Activated CD8-positive, alpha-beta T cell treated with anti-CD3 and anti-CD28 coated beads, Interleukin-2, amount 10 ng/mL, durations not matched to agents 7 days and 5 days (primary cell): ENCODE measurements at places on chromosomes 3 and 15. TPM values are rescaled to one million over a fixed set of nuclear protein-coding genes. Genes with fewer than 3 reads are reported as not detected.

- DNase-seq = no peak
- H3K4me1 ChIP-seq = no peaks in the 10 kb centered on the region
- H3K4me3 ChIP-seq = no peak overlapping the region
- H3K27ac ChIP-seq = no peak overlapping the region
- H3K36me3 ChIP-seq = no peaks in the 10 kb centered on the region
Observed at GRCh38 chr3:132405609-132406299, 11.5 kb upstream of the DNAJC13 start.

DNA sequence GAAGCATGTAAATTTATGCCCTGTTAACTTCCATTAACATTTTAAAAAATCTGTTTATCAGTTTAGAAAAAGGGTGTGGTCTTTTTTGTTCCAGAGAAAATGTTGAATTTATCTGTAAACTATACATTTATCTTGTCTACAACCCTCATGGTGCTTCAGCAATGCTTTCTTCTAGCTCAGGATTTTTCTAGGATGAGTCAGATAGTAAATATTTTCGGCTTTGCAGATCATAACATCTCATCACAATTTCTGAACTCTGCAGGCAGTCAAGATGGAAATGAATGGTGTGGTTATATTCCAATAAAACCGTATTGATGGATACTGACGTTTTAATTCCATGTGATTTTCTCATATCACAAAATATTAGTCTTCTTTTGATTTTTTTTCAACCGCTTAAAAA is 70.5 kb upstream of the FOXB1 start:
- peaks cover 32% of the 10 kb centered on the region for H3K27me3 ChIP-seq
- H3K36me3 ChIP-seq = no peaks in the 10 kb centered on the region
- DNase-seq = no peak
- H3K4me3 ChIP-seq = no peak overlapping the region

Gene PLCL2
- 35.8 TPM for total RNA-seq

Gene C3orf80
- total RNA-seq = not detected

GRCh38 chr3:184234671-184235380 is 5.4 kb downstream of the VWA5B2 start:
- H3K4me1 ChIP-seq = peaks cover 5% of the 10 kb centered on the region
- H3K27me3 ChIP-seq = peaks cover 22% of the 10 kb centered on the region
- H3K36me3 ChIP-seq = no peaks in the 10 kb centered on the region
- no peak overlapping the region for H3K4me3 ChIP-seq

DNA sequence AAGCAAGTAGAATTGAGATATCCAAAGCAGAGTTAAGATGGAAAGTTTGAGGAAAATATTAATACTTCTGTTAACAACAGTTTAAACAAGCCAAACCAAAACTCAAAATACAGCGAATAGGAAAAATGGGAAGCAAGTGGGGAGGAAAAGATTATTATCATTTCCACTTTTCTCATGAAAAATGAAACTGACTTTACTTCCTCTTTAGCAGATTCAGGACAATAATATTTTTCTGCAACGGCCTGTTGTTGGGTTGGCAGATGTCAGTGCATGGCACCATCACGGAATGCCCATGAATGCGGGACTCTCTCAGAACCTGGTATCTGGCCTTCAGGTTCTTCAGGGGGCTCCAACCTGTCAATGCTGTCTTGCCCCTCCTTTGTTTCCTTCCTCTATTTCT is 11.1 kb downstream of the ANKUB1 start:
- no peak overlapping the region for H3K27ac ChIP-seq
- H3K27me3 ChIP-seq = peaks cover 13% of the 10 kb centered on the region
- peaks cover 3% of the 10 kb centered on the region for H3K4me1 ChIP-seq

GRCh38 chr3:115932807-115933206 is 309.5 kb downstream of the GAP43 start:
- H3K4me1 ChIP-seq = no peaks in the 10 kb centered on the region
- H3K27ac ChIP-seq = no peak overlapping the region
- DNase-seq = no peak
- no peak overlapping the region for H3K4me3 ChIP-seq
- H3K36me3 ChIP-seq = no peaks in the 10 kb centered on the region
- no peaks in the 10 kb centered on the region for H3K27me3 ChIP-seq
